Pancreas (tissue), 10 donors: ENCODE measurements at places on chromosomes 4 and X. TPM values are rescaled to one million over a fixed set of nuclear protein-coding genes. Genes with fewer than 3 reads are reported as not detected.

VEGFD gene
- 1.3 TPM for polyA plus RNA-seq

DNA sequence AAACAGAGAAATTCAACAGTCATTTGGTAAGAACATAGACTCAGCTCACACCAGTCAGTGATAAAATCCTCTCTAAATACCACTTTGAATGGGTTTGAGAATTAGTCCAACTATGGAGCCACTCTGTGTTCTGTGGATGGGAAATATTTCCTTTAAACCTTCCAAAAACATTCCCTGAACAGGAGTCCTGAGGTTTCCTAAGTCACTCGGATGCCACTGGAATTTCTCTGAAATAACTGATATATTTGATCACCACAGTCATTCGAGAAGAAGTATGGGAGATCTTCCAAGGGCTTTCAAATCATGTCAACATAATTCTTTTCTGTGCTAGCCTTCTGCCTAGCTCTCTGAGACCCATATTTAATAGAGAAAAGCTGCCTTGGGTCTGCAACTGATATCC lies 958.6 kb downstream of the STIM2 start:
- H3K4me1 ChIP-seq: no peaks in the 10 kb centered on the region
- no peak overlapping the region for H3K27ac ChIP-seq
- H3K27me3 ChIP-seq: no peaks in the 10 kb centered on the region
- DNase-seq: no peak
- no peaks in the 10 kb centered on the region for H3K36me3 ChIP-seq

- no peak overlapping the region for H3K27ac ChIP-seq
- H3K36me3 ChIP-seq: no peaks in the 10 kb centered on the region
- no peaks in the 10 kb centered on the region for H3K4me1 ChIP-seq
Measured at GRCh38 chr4:86856896-86857295, 7.7 kb upstream of the SLC10A6 start.

GLOD5 gene
- polyA plus RNA-seq: 0.99 TPM

- no peaks in the 10 kb centered on the region for H3K36me3 ChIP-seq
- no peaks in the 10 kb centered on the region for H3K4me1 ChIP-seq
- no peaks in the 10 kb centered on the region for H3K27me3 ChIP-seq
- no peak overlapping the region for H3K4me3 ChIP-seq
- no peak overlapping the region for H3K27ac ChIP-seq
- DNase-seq: no peak
Measured at GRCh38 chr4:48470570-48470969, 12.6 kb upstream of the SLC10A4 start.

PAGE3 gene
- polyA plus RNA-seq: not detected

DNA sequence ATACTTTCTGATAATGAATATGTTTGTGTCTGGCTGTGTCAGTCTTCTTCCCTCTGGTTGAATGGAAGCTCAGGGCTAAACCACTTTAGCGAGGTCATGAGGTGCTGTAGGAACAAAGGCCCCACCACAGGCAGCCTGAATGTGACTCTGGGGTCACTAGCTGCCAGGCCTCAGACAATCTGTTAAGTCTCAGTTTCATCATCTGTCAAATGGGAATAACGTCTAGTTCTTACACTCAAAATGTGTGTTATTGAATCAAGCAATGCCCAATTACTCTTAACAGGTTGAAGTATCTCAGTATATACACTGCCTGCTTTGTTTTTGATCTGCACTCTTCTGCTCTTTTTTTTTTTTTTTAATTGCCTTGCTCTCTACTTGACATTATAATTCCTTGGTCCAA lies 148.6 kb downstream of the STK32B start:
- H3K27ac ChIP-seq: no peak overlapping the region
- no peaks in the 10 kb centered on the region for H3K36me3 ChIP-seq
- H3K27me3 ChIP-seq: no peaks in the 10 kb centered on the region
- no peak overlapping the region for H3K4me3 ChIP-seq
- no peaks in the 10 kb centered on the region for H3K4me1 ChIP-seq

HOPX gene
- polyA plus RNA-seq: 29.3 TPM

GRCh38 chrX:138708268-138708667 lies 3.2 kb downstream of the FGF13 start:
- no peaks in the 10 kb centered on the region for H3K4me1 ChIP-seq
- no peak for DNase-seq
- H3K36me3 ChIP-seq: no peaks in the 10 kb centered on the region
- no peak overlapping the region for H3K4me3 ChIP-seq
- no peak overlapping the region for H3K27ac ChIP-seq

NDST3 gene
- 0.02 TPM for polyA plus RNA-seq

AR gene
- polyA plus RNA-seq: 1.0 TPM

GRCh38 chr4:24158031-24158430 lies 268.2 kb upstream of the PPARGC1A start:
- no peaks in the 10 kb centered on the region for H3K27me3 ChIP-seq
- no peaks in the 10 kb centered on the region for H3K4me1 ChIP-seq
- H3K27ac ChIP-seq: no peak overlapping the region
- no peak overlapping the region for H3K4me3 ChIP-seq
- no peak for DNase-seq

WAS gene
- polyA plus RNA-seq: 1.1 TPM

DNA sequence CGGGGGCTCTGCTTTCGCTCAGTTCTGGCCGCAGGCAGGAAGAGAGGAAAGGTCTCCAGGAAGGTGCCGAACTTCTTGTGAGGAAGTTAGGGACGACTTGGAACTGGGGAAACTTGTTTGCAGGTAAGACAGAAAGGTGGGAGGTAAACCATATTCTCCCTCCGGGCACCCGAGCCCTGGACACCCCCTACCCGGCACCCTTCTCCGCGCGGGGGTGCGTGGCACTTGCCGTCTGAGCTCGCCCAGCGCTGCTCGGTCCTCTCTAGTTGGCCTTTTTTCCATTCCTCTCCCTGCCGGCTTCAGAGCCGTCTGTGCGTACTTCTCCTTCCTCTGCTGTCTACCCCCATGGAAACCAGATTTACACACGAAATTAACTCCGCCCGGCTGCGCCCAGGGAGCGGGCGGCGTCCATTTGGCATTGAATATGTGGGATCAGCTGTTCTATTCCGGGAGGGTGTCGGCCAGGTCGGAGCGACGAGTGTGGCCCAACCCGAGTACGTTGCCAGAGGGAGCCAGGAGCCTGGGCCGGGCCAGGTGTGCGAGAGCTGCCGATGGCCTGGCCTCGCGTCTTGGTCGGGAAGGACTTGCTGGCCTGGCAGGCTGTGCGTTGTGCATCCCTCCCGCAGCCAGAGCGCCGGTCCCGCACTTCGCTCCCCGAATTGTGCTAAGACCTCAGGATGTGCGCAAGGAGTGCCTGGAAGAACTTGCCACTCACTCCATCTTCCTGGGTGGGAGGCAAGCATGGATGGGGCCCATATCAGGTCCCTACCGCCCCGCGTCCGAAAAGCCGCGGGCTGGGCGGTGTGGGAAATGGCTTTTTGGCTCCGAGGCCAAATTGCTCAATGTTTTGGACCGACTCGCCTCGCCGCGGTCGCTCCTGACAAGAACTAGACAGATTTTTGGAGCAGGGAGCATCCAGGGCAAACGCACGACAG lies 1.7 kb downstream of the PDGFRA start:
- H3K4me3 ChIP-seq: peak overlapping the region; percentile 62
- H3K27ac ChIP-seq: no peak overlapping the region
- H3K27me3 ChIP-seq: peaks cover 10% of the 10 kb centered on the region
- H3K4me1 ChIP-seq: peaks cover 3% of the 10 kb centered on the region
- DNase-seq: no peak
- no peaks in the 10 kb centered on the region for H3K36me3 ChIP-seq
